Ovary (tissue), 10 donors: ENCODE measurements at places on chromosomes 11 and 22.

- DNase-seq: no peak
These were observed 26.3 kb downstream of the RTN4R start for GRCh38 chr22:20241579-20242392.

DNA sequence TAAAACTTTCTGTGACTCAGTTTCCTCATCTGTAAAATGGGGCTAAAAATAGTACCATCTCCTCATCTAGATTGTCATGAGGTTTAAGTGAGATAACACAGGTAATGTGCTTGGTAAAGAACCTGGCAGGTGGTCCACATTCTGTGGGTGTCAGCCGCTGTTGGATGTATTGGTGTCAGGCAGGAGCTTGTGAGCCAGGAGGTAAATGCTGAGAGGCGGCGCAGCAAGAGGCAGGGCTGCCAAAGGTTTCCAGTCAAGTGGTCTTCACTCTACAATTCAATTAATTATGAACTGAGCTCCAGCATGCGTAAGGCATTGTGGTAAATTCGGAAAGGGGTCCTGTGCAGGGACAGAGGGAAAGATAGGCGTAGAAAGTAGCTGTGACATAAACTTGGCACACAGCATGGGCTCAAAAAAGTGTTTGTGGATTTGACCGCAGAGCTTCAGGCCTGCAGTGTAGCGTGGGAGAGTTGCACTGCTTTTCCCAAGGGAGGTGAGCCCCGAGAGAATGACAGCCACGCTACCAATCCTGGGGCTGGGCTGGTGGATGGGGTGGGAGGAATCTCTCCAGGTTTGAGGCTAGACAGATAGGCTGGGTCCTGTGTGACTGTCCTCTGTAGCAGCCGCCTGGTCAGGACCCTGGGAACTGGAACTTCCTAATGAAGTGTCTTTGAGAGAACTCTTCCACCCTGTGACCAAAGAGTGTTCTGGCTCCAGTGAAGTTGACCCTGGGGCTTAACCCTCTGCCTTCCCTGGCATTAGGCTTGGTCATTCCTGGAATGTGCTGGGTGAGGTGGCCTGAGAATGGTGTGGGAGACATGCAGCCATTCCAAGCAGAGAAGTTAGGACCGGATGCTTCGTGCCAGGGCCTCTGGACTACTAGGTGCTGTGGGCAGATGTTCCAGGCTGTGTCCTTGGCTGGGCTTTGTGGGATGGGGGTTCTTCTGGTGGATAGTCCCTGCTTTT, 122.4 kb downstream of the FEZ1 start:
- DNase-seq: no peak

DNA sequence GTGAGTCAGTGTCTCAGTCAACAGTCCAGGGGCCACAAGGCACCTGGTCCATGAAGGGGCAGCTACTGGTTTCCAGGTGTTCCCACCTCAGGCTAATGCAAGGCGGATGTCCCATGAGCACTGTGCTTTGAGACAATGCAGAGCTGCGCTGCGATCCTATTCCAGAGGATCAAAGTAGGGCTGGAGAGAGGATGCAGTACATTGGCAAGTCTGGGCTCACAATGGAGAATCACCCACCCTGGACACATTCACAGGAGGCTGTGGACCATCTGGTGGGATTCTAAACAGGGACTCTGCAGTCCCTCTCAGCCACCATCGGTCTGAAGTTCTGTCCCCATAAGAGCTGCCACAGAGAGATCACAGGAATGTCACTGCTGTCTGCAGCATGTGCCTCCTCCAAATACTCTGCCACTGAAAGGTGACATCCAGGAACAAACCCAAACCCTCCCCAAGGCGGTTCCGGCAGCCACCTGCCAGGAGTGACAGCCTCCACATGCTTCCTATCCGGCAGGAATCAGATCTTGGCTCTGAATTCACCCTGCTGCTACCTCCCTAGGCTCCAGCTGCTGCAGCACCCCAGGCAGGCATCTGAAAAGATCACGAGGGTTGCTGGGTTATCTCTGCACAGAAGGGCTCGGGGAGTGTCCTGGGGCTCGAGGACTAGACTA, 45.3 kb upstream of the SERPIND1 start:
- no peak for DNase-seq

DNA sequence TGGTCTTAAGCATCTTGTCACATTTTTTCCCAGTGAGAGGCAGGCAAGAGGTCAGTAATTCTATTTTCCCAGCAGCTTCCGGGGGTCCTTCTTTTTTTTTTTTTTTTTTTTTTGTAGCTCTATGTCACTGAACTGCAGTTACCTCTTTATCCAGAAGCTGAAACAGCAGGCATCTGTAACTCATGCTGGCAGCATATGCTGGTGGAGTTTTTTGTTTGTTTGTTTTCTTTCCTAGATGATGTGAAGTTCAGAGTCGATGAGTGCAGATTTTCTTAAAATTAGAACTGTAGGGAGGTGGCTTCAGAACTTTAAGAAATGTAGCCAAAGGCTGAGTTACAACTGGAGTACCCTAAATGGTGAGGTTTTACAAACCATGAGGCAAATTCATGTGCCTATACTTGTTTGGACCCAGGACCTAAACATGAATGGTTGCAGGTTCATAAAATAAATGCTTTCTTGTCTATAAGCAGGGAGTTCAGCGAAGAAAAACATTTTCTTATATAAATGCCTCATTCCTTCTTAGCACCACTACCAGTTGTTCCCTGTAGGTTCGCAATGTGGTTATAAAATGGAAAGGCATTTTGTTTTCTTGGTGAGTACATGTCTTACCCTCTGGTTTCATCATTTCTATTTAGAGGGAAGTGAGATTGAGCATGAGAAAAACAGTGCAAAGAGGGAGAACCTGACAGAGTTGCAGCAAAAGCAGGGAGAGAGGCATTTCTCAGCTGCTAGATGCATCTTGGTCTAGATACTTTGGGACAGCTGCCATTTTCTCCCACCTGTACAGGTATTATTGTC, 84.0 kb downstream of the TRIM44 start:
- DNase-seq: no peak

GRCh38 chr11:30392221-30392784, 69.4 kb downstream of the ARL14EP start:
- DNase-seq: no peak

GRCh38 chr11:42171046-42171445, 711.6 kb upstream of the LRRC4C start:
- no peak for DNase-seq

DNA sequence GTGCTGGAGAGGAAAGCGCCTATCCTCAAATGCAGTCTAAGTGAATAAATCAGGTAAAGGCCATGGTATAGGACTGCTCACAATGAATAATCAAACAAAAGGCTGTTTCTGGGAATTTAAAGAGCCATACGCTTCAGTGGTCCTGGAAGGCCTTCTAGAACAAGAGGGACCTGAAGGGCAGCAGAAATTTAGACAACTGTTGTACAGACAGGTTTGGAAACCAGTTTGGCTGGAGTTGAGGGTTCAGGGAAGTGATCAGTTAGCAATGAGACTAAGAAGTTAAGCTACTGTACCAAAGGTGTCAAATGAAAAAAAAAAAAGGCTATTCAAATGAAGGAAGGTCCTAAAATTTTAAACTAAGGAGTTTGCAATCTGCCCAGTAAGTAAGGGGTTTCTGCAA, 56.6 kb upstream of the SCUBE2 start:
- DNase-seq: no peak

GRCh38 chr11:5240056-5240455, 5.8 kb upstream of the HBD start:
- DNase-seq: no peak

DNA sequence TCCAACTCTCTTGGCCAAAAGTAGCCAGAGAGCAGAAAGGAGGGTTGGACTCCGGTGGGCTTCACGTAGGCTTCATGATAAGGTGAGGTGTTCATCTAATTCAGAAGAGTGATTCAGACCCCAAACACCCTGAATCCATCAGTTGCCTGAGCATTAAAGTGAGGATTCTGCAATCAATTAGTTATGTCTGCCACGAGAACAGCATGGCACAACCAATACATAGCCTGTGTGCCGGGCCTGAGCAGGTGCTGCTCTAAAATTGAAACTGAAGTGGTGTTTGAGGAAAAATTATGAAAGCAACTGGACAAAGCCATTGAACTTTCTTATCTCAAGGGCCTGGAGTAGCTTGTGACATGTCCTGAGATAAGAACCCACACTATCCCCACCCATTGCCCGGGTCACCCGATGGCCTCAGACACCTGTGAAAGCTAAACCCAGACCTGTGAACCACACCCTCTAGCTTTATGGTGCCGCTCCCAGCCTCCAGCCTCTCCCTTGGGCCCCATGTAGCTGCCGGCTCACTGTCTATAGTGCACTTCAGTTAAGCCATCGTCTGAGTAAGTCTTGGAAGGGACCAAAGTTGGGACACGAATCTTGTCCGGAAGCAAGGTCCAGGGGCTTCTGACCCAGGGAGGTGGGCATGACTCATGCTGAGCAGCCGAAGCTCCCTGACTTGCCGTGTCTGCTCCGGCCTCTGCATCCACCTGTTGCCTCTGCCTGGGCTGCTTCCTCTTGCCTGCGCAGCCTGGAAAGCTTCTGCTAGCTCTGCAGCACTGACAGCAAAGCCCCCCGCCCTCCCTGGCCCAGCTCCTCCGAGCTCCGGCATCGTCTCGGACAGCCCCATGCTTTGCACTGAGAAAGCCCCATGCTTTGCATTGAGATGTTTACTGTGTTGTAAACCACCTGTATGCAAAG, 5.7 kb upstream of the MYEOV start:
- no peak for DNase-seq
